Posterior cingulate gyrus (tissue), 11 donors: ENCODE measurements at places on chromosomes 7 and 10.

DNA sequence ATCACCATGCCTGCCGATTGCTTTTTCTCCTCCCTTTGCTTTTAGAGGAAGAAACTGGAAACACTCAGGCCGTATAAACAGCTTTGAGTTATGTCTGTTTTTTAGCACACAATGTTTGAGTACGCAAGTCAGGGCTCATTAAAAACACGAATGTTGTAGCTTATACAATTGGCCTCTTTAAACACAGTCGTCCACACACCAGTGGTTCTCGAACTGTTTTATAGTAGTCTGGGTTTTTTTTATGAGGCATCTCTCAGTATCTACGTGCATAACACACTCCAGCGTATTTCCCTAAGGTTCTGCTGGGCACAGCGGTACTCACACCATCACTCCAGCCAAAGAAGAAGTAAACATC, 13.4 kb upstream of the CARD11 start:
- no peak for DNase-seq

DNA sequence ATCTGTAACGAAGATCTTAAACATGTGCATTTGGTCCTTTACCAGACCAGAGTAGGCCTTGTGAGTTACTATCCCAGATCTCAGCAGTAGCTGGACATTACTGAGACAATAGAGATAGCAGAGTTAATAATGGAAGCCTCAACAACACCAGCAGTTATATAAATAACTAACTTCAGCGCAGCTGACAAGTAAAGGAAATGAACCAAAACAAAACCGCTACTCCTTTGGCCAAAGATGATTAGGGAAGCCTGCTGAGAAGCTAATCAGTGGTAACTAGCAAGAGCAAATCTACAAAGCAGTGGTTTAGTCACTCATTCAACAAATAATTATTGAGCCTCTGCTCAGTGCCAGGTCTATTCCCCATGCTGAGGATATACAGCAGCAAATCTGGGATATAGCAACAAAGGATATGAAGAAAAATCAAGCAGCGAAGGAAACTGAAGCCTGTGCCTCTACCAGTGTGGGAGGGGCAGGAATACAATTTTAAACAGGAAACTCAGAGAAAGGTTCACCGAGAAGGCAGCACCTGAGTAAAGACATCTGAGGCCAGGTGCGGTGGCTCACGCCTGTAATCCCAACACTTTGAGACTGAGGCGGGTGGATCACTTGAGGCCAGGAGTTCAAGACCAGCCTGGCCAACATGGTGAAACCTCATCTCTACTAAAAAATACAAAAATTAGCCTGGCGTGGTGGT, 103.6 kb downstream of the ELMO1 start:
- DNase-seq = no peak

DNA sequence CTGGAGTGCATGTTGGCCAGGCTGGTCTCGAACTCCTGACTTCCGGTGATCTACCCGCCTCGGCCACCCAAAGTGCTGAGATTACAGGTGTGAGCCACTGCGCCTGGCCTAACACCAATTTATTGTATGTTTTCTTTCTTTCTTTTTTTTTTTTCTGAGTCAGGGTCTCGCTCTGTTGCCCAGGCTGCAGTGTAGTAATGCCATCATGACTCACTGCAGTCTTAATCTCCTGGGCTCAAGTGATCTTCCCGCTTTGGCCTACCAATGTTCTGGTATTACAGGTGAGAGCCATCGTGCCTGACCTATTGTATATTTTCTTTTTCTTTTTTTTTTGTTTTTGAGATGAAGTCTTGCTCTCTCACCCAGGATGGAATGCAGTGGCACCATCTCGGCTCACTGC, 33.8 kb upstream of the UBE2H start:
- DNase-seq = no peak

- no peak for DNase-seq
Observed at GRCh38 chr10:131160219-131160875, 151.2 kb downstream of the TCERG1L start.

GRCh38 chr7:100085515-100085914, 3.3 kb upstream of the COPS6 start:
- no peak for DNase-seq

GRCh38 chr7:2157473-2158279, 75.1 kb downstream of the MAD1L1 start:
- DNase-seq = peak; percentile 45

DNA sequence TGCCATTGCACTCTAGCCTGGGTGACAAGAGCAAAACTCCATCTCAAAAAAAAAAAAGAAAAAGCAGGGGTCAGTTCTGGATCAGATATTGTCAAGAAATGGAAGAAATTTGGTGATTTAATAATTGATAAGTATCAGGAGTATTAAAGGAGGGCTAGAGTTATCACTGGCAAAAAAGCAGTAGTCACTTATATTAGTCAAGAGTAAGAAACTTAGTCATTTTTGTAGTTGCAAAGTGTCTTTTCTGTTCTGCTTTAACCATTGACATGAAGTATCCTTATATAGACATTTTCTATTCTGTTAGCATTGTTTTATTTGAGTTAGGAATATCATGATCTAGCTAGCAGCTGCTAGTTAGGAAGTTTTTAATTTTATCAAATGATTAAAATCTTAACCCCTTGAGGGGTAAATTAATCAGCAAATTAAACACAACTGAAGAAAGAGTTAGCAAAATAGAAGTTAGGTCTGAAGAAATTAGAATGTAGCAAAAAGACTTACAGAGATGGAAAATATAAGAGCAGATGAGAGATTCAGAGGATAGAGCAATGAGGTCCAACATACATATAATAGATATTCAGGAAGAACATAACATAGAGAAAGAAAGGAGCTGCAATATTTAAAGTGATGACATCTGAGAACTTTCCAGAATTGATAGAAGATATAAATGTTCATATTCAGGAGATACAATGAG, 7.3 kb upstream of the CCDC6 start:
- DNase-seq = no peak

DNA sequence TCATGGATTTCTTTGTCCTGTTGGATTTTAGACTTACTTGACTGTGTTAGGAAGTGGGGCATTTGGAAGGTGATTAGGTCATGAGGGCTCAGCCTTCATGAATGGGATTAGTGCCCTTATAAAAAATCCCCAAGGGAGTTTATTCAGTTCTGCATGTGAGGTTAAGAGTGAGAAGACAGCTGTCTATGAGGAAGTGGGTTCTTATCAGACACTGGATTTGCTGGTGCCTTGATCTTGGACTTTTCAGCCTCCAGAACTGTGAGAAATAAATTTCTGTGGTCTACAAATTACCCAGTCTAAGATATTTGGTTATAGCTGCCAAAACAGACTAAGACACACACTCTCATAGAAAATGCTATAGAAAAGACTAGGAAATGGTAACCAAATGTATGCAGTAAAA, 724.7 kb upstream of the FZD8 start:
- DNase-seq = no peak

- no peak for DNase-seq
Observed at GRCh38 chr7:34762764-34763163, 104.7 kb downstream of the NPSR1 start.

DNA sequence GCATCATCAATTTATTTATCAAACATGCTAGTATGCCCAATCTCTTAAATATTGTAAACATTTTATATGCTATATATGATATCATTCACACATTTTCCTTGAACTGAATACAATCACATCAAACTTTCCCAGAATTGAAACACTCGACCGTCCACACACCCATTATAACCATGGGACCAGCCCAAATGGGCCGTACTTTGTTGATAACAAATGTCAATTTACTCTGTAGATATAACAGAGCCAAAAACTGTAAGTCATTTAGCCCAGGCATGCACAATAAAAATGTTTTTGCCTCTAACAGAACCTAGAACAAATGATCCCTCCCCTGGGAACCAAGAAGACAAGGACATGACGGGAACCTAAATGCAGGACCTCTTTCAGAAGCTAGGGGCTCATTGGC, 683 bp upstream of the ANKRD22 start:
- no peak for DNase-seq

GRCh38 chr10:35011771-35012191, 78.4 kb downstream of the CUL2 start:
- DNase-seq = no peak

DNA sequence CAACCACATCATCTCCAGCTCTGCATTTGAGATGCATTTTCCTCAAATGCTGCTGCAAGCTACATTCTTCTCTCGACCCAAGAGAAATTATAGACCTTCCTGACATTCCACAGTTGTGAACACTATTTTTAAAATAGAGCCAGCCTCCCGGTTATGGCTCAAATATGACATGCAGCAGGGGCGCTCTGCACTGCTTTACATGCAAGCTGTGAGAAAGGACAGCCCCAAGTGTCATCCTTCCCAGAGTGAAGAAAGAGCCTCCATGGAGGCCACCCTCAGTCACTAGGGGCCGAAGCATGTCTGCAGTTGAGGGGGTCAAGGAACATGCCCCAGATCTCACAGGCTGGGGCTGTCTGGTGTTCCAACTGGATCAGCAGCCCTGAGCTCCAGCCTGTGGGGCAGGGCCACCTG, 63.9 kb upstream of the CHST15 start:
- DNase-seq = no peak

DNA sequence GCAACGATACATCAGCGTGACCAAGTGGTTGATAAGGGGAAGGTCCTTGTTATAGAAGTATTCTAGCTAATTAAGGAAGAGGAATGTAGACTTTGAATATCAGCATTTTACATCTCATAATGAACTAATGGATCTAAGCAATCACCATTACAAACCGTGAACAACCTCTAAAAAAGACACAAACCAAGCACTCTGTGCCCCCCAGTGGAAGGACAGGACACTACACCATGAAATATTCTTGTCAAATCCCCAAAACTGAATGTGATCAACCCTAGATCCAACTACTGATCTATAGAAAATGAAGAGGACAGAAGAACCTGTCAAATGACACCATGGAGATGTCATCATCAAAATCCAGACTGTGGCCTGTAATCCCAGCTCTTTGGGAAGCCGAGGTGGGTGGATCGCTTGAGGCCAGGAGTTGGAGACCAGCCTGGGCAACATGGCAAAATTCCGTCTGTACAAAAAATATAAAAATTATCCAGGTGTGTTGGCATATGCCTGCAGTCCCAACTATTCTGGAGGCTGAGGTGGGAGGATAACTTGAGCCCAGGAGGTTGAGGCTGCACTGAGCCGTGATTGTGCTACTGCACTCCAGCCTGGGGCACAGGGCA, 111.3 kb upstream of the CARD11 start:
- no peak for DNase-seq

GRCh38 chr7:35752742-35753141, 48.1 kb upstream of the SEPTIN7 start:
- no peak for DNase-seq

DNA sequence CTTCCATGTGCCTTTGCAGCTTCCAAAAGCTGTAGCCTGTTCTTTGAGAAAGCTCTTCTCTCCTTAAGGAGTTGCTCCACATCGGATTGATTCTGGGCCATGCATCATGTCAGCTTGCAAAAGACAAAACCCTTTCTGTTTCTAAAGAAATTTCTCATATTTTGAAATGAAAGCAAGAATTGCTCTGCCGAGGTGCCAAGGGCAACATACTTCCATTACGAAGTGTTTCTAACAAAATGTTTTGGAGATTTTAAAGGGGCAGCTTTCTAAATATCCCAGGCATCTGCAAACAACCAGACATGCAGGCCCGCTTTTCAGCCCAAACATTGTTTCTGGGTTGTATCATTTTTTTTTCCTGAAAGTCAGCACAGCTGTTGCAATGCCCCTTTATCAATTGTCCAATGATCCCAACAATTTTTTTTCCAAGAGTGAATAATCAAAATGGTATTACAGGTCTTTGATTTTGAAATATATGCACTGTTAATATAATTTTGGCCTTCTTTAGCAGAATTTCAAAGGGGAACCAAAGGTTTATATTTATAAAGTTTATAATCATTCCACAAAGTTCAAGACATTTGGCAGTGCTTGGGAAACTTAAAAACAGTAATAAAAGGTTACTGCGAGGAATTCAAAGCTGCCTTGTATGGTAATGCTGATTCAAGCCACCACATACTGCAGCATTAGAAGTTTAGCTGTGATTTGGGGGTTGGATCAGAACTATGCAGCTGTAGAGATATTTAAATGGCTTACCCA, 61.0 kb downstream of the TES start:
- no peak for DNase-seq

DNA sequence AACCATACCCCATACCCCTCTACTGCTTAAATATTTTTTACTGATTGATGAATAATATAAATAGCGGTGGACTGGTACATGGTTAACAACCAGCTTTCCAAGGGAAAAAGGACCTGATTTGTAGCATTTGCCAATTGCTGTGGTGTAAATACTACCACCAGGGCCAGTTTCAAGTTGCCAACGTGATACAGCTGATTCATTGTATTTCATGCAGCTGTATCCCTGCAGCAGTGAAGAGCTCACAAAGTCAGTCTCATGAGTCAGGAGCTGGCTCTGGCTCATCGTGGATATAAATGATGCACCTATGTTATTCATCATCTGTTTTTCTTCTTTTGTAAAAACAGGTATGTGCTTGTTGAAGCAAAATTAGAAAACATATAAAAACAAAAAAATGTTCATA, 15.2 kb downstream of the CALML5 start:
- no peak for DNase-seq

- no peak for DNase-seq
Observed at GRCh38 chr7:158924956-158925355, 68.6 kb downstream of the DYNC2I1 start.

DNA sequence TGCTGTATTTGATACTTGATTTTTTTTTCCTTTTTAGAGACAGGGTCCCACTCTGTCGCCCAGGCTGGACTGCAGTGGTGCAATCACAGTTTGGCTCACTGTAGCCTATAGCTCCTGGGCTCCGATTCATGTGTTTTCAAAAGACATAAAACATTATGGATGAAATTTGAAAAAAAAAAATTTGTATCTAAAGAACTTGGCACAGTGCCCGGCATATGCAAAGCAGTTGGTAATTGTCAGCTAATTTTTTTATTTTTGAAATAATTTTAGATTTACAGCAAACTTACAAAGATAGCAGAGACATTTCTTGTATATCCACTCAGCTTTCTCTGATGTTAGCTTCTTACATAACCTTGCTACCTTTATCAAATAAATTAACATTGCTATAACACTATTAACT, 20.3 kb upstream of the SAMD8 start:
- DNase-seq = no peak
